ENCODE measurements at places on chromosomes 7 and 10.

- DNase-seq, result no peak
These were observed 27.8 kb downstream of the NET1 start for GRCh38 chr10:5440206-5440605.

DNA sequence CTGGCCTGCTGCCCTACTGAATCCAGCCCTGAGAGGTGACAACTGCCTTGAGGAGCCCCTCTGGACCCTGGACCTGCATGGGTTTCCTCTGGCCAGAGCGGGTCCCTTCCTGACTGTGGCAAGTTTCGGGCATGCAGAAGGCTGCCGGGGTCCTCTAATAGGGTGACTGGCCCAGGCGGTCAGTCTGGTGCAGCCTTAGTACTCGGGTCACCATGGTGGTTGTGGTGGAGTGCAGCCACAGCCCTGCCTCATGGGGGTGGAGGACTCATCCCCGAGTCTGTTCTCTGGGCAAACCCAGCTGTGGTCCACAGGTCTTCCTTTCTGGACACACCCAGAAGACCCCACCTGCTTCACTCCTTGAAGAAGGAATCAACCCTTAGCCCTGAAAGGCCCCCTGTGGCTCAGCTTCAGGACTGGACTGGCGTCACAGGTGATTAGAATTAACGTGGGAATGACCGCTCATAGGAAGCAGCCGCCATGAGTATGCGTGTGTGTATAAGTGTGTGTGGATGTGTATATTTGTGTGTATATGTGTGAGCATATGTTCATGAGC is 28.7 kb downstream of the RAMP3 start:
- no peak for DNase-seq

- DNase-seq, result no peak
These were observed 114.1 kb downstream of the RNF216 start for GRCh38 chr7:5667391-5667790.

DNA sequence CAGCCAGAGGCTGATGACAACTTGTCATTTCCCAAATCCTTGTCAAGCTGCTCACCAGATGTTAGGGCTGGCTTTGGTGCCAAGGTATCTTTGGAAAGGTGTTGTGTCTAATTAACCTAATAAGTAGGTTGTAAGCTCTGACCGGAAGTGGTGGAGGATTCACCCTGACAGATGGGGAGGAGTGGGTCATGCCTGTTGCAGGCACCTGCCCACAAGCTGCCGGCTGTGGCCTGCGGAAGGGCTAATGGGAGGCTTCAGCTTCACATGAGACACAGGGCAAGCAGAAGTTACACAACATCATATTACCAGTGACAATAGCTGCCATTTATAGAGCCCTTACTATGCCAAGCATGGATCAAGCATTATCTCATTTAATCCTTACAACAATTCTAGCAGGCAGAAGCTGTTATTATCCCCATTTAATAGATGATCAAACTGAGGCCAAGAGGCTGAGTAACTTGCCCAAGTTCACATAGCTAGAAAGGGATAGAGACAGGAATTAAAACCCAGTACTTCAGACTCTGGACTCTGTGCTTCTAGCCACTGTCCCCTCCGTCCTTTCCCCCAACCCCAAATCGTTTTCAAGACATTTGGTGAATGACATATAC is 63.1 kb upstream of the DUSP5 start:
- DNase-seq, result no peak

DNA sequence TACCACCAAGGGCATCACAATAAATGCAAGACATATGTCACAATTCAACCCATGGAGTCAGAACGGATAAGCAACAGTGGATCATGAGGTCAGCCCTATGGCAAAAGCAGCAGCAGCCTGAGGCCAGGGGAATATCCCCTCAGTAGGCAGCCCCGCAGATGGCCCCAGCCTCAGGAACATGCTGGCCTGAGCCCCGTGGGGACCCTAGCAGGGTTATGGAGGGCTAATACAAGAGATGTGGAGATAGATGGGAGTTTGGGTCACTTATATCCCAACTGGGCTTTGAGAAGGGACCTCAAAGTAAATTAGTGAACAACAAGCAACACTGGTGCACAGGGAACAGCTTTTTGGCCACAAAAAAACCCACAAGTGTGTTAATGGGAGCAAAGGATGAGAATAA is 9.1 kb downstream of the TMEM72 start:
- no peak for DNase-seq

DNA sequence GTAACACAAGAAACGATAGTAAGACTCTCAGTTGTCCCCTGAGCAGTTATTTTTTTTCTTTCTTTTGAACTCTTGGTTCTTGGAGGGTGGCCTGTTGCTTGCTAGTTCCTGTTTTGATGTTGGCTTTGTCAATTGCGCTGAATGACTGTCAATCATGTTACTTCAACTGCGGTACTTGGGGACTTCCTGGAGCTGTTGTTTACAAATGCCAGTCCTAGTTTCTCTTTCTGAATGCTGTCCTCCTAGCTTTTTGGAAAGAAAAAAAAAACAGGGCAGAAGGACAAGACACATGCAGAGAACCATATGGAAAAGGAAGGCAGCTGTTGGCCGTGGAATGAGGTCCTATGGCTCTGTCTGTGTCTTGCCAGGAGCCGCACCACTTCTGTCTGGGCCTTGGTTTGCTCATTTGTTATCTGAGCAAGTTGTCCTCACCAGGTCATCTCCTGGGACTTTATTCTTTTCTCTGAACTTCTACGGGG is 7.0 kb upstream of the PDCD4 start:
- no peak for DNase-seq

DNA sequence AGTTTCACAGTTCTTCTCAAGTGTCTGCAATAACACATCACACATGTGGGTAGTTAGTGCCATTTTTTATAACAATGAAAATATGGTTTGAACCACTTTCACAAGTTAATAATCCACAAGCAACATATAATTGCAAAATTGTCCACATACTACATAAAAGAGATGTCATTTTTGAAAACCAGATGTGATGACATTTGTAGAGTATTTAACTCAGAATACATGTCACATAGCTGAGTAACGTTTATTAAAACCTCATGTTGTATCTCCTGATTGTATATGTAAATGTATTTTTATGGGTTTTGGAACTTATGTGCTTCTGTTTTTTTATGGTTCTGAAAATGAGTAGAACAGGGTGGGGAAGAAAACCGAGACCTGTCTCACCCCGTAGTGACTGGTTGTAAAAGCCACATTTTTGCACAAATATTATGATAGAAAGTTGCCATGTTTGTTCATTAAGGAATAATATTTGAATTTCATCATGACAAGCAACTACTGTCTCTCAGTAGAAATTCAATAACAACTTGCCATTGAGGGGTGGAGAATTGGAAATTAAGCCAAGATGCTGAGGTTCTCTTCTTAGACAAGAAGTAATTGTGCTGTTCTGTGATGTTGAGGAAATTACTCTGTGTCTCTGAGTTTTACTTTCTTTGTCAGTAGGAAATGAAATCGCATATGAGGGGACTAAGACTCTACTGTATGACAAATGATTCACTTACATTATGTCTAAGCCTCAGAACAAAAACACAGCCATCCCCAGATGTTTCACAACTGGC is 29.2 kb upstream of the EGFR start:
- no peak for DNase-seq

All from mesothelial cell of epicardium (in vitro differentiated cells).